Stimulated activated CD8-positive, alpha-beta memory T cell treated with anti-CD3 and anti-CD28 coated beads, Interleukin-4, amount 100 ng/mL, for 1 hour (primary cell): ENCODE measurements at places on chromosomes 1 and 21.

DNA sequence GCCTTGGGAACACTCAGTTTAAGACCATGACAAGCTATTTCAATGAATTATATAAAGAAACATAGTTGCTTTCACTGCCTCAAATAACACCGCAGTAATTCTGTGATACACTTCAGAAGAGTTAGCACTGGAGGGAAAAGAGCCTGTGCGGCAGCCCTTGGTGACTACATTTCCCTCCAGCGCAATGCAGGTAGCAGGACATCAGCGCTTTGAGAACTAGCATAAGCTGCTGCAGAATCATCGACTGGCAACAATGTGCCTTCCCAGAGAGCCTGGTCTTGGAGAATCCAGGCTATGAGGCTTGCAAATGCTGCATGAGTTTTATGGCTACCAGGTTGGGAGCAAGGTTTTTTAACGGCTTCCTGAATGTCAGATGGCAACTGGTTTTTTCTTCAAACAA, 7.5 kb downstream of the NRIP1 start:
- no peak for DNase-seq

DNA sequence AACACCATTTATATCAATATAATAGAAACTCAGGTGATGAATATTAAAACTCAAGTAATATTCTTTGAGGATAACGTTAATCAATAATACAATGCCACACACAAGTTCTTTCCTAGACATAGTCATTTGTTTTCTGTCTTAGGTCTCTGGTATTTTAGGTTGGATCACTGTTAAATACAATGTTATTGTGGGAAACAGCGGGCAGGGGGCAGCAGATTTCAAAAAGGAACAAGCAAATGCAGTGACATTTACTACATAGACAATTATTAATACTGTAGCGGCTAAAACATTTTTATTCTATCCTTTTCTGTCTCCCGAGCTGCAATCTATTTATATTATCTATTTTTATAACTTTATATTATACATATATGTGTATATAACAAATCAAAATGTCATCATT, 186.4 kb upstream of the ZNHIT6 start:
- DNase-seq: no peak

DNA sequence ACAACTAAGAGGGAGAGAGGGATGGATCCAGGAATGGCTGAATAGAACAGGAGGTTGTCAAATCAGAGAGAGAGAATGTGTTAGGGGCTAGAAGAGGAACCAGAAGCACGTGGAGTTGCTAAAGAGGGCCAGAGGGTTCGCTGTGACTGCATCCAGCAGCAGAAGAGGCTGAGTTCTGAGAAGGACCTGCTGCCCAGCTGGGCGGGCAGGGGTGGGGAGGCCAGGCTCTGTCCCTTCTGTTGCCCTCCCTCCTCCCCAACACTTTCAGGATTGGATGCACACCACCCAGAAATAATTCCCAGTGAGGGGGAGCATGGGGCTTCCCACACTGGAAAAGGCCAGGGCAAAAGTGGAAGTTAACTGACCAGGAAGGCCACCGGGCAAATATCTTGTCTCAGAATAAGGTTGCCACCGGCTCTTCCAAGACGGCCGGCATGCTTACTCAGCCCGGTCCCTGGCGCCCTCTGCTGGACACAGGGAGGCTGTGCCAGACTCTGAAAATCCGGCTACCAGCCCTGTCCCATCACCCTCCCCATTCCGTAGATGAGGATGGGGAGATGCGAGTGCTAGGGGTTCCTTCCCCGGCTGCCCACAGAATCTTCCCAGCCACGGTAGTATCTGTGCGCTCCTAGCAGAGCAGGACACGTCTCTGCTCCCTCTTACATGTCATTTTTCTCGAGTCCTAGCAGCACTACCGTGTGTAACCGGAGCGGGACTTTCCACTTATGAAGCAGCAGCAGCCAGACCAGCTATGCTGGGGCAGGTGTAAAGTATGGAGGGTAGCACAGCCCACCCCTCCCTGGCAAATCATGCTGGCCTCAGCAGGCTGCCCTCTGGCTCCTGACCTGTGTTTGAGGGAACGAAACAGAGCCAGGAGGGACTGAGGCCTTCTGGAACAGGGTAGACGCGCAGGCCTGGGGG, 46.8 kb upstream of the A3GALT2 start:
- peak; percentile 75 for DNase-seq

- DNase-seq: peak; percentile 44
Observed at GRCh38 chr1:33180226-33180910, 1.5 kb downstream of the TRIM62 start.

DNA sequence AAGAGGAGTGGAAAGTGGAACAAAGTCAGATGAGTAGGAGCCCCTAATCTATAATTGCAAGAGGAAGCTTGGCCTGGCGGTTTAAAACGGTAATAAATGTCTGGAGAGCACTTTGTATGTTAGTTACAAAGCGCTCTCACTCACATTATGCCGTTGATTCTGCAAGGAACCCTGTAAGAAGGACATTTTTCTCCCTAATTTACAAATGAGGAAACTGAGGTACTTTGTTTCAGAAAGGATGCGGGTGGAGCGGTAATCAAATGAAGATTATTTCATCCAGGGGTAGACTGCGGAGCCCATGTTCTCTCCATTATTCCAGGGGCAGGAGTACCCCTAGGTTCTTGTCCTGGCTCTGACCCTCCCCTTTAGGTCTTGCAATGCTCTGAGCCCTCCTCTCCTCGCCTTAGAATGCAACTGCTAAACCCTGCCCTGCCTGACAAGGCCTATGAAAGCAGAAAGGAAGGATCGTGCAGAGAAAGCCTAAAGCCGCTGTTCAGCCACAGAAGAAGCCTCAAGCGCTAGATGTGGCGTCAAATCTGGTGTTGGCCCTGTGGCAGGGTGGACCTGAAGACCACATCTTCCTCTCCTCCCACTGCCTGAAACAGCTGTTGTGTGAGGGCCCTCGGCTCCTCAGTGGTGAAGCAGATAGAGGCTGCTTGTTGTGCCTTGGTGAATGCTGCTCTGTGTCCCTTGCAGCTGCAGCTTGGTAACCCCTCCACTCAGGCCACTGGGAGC, 588 bp upstream of the PACC1 start:
- DNase-seq: no peak

GRCh38 chr1:226064816-226065248, 2.3 kb downstream of the H3-3A start:
- DNase-seq: no peak

GRCh38 chr1:167099851-167100250, 6.0 kb downstream of the STYXL2 start:
- no peak for DNase-seq

DNA sequence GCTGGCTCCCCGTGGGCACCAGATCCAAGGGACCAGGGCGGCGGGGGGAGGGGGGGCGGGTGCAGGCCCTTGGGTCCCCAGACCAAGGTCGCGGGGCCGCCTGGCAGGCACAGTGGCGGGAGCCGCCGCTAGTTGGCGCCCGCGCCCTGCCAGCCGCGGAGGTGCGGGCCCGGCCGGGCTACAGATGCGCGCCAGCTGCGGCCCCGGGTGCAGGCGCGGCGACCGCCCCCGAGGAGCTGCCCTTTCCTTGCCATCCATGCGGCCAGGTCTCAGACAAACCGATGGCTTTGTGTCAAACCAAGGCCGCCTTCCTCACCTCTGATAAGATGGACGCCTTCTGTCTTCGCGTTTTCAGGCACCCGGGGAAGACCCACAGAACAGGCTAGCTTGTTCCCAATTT, 2.2 kb upstream of the RUNX3 start:
- no peak for DNase-seq

DNA sequence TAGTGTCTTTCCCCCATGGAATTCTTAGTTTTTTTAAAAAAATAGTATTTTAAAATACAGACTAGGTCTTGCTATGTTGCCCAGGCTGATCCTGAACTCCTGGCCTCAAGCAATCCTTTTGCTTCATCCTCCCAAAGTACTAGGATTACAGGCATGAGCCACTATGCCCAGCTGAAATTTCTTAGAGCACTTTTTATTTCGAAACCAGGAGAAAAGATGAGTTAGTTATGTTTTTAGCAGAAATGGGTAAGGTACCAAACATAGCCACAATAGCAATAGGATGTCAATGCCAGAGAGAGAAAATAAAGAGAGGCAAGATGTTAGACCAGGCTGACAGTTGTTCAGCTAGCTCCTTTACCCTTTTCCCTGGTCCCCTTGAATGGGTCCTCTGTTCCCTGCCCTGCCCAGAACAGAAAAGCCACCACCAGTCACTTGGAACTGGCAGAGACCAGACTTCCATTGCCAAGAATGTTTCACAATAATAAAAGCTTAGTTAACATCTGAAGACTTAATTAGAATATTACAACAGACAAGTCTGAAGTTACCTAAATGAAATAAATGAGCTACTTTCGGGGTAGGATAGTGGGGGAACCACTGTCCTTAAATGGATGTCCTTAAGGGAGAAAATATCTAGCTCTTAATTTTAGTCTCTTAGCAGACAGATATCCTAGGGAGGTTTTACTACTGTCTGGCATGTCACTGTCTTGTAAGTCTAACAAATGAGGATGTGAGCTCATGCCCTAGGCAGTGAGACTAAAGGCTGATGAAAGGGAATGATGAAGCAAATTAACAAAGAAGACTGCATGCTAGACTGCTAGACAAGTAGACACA, 54.3 kb downstream of the ABL2 start:
- no peak for DNase-seq

DNA sequence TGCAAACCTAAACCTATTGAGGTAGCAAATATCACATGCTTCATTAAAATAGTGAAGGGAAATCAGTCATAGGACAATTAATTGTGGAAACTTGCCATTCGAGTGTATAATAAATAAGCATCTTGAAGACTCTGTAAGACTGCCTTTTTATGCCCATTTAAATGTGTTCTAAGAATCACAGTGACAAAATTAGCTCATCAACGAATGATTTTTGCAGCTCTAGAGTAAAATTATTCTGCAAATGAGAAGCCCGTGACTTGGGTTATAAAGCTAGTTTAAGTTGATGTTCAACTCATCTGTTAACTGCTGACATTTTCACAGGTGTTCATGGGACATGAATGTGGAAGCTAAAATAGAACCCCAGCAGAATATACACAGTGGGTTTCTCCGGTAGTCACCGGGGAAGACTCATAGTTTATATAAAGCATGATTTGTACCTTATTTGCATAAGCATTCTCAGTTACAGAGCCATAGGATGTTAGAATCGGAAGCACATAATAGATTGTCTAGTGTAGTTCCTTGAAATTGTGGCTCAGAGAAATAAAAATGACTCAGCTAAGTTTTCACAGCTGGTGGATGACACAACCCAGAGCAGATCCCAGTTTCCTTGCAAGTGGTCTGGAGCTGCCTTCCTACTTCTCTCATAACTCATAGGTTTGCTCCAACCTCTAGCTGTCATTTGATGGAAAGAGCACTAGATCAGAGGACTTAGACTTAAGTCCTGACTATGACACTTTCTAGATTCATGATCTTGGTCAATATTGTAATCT, 107.3 kb downstream of the UCHL5 start:
- DNase-seq: no peak

DNA sequence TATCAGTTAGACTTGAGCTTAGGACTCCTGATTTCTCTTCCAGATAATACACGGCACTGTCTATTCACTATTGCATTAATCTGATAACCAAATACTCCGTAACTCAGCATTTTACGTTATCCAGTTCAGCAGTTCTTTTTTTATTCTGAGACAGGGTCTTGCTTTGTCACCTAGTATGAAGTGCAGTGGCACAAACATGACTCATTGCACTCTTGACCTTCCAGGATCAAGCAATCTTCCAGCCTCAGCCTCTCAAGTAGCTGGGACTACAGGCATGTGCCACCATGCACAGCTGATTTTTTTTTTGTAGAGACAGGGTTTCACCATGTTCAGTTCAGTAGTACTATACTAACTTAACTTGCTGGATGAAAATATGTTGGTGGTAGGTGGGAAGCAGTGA, 156.4 kb downstream of the PATJ start:
- DNase-seq: no peak

DNA sequence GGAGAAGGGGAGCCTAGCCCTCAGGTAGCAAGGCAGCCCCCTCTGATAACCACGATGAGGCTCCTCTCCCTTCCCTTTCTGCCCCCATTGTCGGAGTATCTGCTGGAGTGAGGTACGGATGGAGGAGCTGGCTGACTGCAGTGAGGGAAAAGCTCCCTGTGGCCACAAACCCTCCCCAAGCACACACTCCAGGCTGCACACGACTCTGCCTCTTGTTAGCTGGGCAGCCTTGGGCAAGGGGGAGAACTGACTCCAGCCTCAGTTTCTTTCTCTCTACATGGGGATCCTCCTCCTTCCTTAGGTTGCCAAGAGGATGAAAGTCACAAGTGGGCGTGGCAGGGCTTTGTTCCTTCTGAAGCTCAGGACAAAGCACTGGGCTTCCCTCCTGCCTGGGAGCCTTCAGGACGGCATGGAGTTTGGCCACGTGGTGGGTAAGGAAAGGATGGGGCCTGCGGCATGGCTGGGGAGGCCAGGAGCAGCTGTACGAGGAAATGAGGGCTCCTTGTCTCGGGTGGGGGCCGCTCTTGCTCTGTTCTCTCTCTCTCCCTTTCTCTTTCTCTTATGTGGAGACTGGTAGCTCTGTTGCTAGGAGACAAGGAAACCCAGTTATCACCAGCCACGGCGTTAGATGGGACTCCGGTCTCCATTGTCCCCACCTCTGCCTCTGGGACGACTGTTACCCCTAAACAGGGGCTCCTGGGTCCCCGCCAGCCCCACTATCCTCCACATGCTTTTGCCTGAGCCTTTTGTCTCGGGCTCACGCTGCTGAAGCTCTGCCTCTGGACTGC, 39.7 kb downstream of the LRP8 start:
- DNase-seq: no peak

GRCh38 chr1:164510435-164510834, 48.5 kb upstream of the PBX1 start:
- DNase-seq: no peak

GRCh38 chr1:226625326-226625725, 76.8 kb downstream of the STUM start:
- no peak for DNase-seq

- DNase-seq: no peak
Observed at GRCh38 chr1:81948495-81948894, 147.8 kb downstream of the ADGRL2 start.

DNA sequence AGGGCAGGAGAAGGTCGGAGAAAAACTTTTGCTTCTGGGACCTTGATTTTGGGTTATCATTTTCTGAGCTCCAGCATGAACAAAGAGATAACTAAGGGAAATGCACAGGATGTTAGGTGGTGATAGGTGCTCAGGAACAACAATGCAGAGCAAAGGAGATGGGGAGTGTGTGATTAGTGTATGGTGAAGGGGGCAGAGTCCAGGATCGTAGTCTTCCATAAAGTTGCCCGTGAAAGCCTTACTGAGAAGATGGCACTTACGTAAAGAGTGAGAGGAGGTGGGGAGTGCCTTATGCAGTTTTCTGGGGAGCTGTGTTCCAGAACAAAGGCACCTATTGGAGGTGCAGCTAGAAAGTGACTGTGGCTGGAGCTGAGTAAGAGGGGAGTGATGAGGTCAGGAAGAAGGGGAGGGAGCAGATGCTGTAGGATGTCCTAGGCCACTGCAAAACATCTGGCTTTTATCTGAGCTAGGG, 11.6 kb downstream of the KCNK1 start:
- no peak for DNase-seq

- no peak for DNase-seq
Observed at GRCh38 chr21:16504766-16505165, 775.0 kb downstream of the USP25 start.

- no peak for DNase-seq
Observed at GRCh38 chr1:224615861-224616755, at the start of gene CNIH3. Gene CNIH3, plus strand, starts transcription at chr1:224616317. Its CDS starts 858 bp downstream, at chr1:224617175.
